Thoracic aorta (tissue), 2 donors: ENCODE measurements at places on chromosomes 7 and 10.

DNA sequence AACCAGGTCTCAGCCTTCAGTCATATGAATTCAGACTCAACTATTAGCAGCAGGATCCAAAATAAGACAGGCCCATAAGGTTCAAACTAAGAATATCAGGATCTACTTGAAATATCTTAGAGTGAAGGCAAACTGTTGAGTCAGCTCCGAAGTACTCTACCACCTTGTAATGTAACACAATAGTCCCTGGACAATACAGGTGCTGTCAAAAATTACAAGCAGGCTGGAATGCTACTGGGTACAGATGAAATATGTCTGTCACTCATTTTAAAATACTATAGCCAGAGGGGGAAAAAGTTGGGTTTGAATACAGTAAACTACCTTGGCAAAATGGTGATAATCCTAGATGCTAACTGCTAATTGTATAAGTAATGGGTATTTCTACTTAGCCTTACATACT, 6.8 kb downstream of the PAXIP1 start:
- no peaks in the 10 kb centered on the region for H3K4me1 ChIP-seq
- peaks cover 13% of the 10 kb centered on the region for H3K36me3 ChIP-seq
- no peak for DNase-seq
- H3K27ac ChIP-seq = no peak overlapping the region
- H3K4me3 ChIP-seq = no peak overlapping the region
- no peaks in the 10 kb centered on the region for H3K27me3 ChIP-seq

- H3K4me3 ChIP-seq = peak overlapping the region; percentile 63
- peaks cover 6% of the 10 kb centered on the region for H3K36me3 ChIP-seq
- no peak overlapping the region for H3K27ac ChIP-seq
- H3K27me3 ChIP-seq = no peaks in the 10 kb centered on the region
Observed at GRCh38 chr7:151382079-151382885, 27.6 kb downstream of the WDR86 start.

DNA sequence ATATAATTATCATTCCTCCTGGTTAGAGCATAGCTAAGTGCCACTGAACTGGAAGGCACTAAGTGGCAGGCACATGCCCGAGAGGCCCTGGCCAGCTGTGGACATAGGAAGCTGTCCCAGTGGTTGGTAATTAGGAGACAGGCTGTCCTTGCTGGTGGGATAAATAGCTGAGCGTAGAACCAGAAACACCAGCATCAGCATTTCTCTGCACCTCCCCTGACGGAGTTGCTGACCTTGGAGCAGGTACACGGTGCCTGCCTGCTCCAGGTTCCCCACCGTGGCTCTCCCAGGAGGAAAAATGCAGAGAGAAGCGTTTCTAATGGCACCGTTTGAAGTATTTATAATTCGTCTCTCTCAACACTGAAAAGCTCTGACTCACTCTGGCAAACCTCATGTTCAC, 5.6 kb upstream of the ABLIM1 start:
- no peak overlapping the region for H3K4me3 ChIP-seq
- no peak for DNase-seq
- H3K4me1 ChIP-seq = no peaks in the 10 kb centered on the region

DNA sequence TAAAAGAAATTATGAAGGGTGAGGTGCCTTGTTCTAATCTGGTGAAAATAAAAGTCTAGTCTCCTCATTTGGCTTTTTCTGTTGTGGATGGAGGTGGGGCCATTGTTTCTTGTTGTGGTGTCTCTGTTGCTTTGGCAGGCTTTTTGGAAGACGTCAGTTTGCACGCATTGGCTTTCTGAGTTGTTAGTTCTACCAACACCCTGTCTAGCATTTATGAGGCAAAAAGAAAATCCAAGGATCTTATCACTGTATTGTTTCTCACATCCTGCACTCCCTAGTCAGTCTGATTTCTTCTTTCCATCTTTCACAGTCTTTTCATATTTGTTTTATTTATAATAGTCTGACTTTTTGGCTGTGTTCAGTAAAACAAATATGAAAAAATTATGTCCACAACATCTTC, 898.3 kb downstream of the REEP3 start:
- H3K4me1 ChIP-seq = no peaks in the 10 kb centered on the region
- no peaks in the 10 kb centered on the region for H3K36me3 ChIP-seq
- no peak for DNase-seq
- H3K27me3 ChIP-seq = no peaks in the 10 kb centered on the region
- no peak overlapping the region for H3K27ac ChIP-seq
- no peak overlapping the region for H3K4me3 ChIP-seq

DNA sequence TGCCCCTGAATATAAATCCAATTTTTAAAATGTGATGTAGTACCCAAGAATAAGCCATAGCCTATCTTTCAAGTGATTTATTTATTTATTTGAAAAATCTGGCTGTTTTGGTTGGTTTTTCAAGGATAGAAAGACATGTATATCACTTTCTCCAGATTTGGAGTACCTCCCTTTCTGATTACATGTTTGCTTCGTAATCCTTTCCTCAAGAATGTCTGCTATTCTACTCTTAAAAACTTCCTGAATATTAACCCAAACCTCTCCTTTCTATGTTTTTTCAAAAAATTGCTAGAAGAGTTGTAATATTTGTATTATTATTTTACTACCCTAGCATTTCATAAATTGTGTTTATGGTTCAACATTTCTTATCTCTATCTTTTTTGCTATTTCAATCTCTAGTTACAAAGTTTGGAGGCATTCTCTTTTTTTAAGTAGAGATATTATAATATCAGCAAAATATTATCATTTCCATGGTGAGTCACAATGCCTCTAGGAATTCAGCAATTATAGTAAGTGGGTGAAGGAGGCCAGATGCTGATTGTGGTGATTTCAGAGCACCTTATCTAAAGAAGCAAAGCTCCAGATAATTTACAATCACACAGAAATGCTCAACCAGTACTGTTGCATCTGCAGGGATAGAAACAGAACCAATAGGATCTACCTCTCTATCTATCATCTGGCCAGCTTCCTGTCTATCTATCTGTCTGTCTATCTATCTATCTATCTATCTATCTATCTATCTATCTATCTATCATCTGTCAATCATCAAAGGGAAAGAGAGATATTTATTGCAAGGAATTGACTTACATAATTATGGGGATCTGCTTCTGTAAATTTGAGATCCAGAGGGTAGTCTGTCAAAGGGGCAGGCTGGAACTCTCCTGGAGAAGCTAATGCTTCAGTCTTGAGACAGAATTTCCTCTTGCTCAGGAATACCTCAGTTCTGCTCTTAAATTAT, 412.5 kb upstream of the SEMA3C start:
- H3K4me3 ChIP-seq = no peak overlapping the region
- H3K4me1 ChIP-seq = no peaks in the 10 kb centered on the region
- H3K27me3 ChIP-seq = no peaks in the 10 kb centered on the region
- no peak for DNase-seq
- no peaks in the 10 kb centered on the region for H3K36me3 ChIP-seq

- no peak overlapping the region for H3K27ac ChIP-seq
- no peak overlapping the region for H3K4me3 ChIP-seq
- DNase-seq = no peak
- H3K36me3 ChIP-seq = no peaks in the 10 kb centered on the region
Observed at GRCh38 chr7:8378349-8379019, 54.9 kb upstream of the NXPH1 start.

DNA sequence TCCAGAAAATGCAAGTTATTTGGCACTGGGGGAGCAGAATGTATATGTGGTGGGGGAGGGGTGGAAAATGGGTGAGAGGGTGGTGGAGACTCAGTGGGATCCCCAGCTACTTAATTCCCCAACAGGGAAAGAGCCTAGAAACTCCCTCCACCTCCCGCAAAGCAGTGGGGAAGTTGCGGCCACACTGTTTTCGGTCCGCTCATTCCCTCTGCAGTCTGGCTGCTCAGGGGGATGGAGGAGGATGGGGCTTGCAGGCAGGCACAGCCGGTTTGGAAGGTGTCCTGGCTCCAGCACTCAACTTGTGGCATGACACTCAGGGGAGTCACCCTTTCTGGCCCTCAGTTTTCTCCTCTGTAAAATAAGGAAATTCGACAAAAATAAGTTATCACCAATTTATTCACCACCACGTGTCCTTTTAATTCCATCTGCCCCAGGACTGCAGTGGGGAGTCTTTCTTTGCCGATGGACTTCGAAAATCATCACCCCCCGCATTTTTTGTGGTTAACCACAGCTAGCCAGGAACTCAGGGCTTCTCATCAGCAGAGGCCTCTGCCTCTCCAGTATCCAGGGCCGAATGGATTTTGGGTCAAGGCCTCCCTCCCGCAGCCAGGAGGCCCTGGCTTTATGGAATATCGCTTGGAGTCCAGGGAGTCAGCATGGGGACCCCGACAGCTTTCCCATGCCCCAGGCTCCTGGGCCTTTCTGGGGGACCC, 1.6 kb upstream of the HTRA1 start:
- H3K27me3 ChIP-seq = no peaks in the 10 kb centered on the region
- DNase-seq = no peak
- no peak overlapping the region for H3K4me3 ChIP-seq
- no peaks in the 10 kb centered on the region for H3K36me3 ChIP-seq
- H3K4me1 ChIP-seq = peaks cover 24% of the 10 kb centered on the region

- no peaks in the 10 kb centered on the region for H3K27me3 ChIP-seq
- H3K4me3 ChIP-seq = no peak overlapping the region
- no peak overlapping the region for H3K27ac ChIP-seq
Observed at GRCh38 chr10:81109200-81109752, 571.6 kb downstream of the SH2D4B start.

- H3K36me3 ChIP-seq = no peaks in the 10 kb centered on the region
- no peak for DNase-seq
- no peaks in the 10 kb centered on the region for H3K27me3 ChIP-seq
- no peak overlapping the region for H3K27ac ChIP-seq
- H3K4me1 ChIP-seq = no peaks in the 10 kb centered on the region
Observed at GRCh38 chr10:9297580-9297979, 1243.1 kb downstream of the GATA3 start.

GRCh38 chr7:22083704-22084240, 138.1 kb upstream of the CDCA7L start:
- no peaks in the 10 kb centered on the region for H3K36me3 ChIP-seq
- no peak for DNase-seq
- H3K4me1 ChIP-seq = no peaks in the 10 kb centered on the region
- H3K27me3 ChIP-seq = no peaks in the 10 kb centered on the region
- peak overlapping the region; percentile 87 for H3K4me3 ChIP-seq
- H3K27ac ChIP-seq = peak overlapping the region; percentile 66

DNA sequence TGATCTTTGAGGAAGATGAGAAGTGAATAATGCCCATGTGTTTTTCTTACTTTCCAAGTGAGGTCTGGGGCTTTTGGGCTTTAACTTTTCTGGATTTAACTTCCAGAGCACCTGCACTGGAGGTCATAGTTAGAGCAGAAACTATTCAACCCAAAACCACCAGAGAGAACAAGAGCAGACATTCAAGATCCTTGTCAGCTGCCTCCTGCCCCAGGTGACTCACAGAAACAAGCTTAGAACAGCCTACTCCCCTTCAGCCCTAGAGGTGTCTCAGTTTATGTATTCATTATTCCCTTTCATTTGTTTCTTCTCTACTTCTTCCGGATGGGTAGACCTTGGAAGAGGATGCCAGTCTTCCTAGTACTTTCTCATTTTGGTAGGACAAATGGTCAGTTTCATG, 270.5 kb downstream of the CNTNAP2 start:
- no peak overlapping the region for H3K4me3 ChIP-seq
- no peaks in the 10 kb centered on the region for H3K4me1 ChIP-seq
- no peak overlapping the region for H3K27ac ChIP-seq

GRCh38 chr7:16365177-16365576, 56.2 kb downstream of the CRPPA start:
- H3K27me3 ChIP-seq = no peaks in the 10 kb centered on the region
- no peak overlapping the region for H3K4me3 ChIP-seq
- H3K27ac ChIP-seq = no peak overlapping the region
- H3K4me1 ChIP-seq = no peaks in the 10 kb centered on the region

DNA sequence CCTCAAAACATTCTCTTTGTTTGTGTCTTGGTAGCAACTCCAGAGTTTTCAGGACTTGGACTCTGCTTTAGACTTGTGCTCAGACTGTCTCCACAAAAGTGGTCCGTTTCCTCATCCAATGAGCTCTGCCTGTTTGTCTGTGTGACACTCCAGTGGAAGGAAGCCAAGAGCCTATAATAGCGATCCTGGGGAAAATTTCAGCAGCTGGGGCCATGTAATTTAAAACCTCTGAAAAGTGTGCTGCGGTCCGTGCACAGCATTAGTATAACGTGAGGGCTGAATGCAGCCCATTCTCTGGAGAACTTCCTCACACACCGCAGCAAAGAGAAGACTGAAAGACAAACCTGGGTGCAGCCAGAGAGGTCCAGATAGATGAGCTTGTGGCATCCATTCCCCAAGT, at the start of gene LRRC17:
LRRC17 (plus strand) TSS at position 259 of the 400 bp plus-strand sequence. CDS start 20,914 bp downstream, outside the sequence.
- peak within 1 kb of the TSS; percentile 53 for H3K4me3 ChIP-seq
- H3K27ac ChIP-seq = peak within 1 kb of the TSS; percentile 85
- DNase-seq = no peak

GRCh38 chr10:44323838-44324237, 61.1 kb downstream of the CXCL12 start:
- no peaks in the 10 kb centered on the region for H3K4me1 ChIP-seq
- no peak for DNase-seq
- H3K4me3 ChIP-seq = no peak overlapping the region
- H3K27ac ChIP-seq = no peak overlapping the region

GRCh38 chr7:105118612-105119600, 104.9 kb downstream of the KMT2E start:
- H3K36me3 ChIP-seq = peaks cover 7% of the 10 kb centered on the region
- H3K4me1 ChIP-seq = no peaks in the 10 kb centered on the region
- no peak overlapping the region for H3K4me3 ChIP-seq
- H3K27me3 ChIP-seq = no peaks in the 10 kb centered on the region
- no peak for DNase-seq

GRCh38 chr7:158586499-158587161, 993 bp downstream of the PTPRN2 start:
- H3K4me3 ChIP-seq = peak overlapping the region; percentile 60
- H3K27me3 ChIP-seq = no peaks in the 10 kb centered on the region
- no peaks in the 10 kb centered on the region for H3K36me3 ChIP-seq
- peaks cover 13% of the 10 kb centered on the region for H3K4me1 ChIP-seq

DNA sequence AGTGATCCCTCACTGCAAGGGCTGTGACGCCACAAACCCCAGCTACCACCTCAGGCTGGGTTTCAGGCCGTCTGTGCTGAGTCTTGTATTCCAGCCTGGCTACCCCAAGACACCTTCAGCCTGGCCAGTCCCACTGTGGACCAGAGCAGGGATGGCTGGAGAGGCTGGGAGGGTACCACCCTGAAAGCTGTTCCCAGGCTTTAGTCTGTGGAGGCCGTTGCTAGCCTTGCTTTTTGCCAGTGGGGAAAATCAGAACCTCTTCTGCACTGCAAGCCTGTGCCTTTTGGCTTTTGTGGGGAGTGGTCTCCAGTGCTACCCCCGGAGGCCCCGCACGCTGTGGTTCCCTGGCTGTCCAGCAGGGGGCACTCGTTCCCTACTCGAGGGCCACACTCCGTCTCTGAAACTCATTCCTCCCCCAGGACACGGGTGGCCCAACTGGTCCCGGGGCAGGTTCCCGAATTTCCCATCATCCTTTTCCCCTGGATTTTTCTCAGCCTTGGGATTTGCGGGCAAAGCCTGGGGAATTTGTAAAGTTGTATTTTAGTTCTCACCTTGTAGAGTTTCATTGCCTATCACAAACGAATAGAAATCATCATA, 128.4 kb upstream of the BTBD16 start:
- peaks cover 3% of the 10 kb centered on the region for H3K36me3 ChIP-seq
- no peak for DNase-seq
- H3K27ac ChIP-seq = peak overlapping the region; percentile 99
- peak overlapping the region; percentile 55 for H3K4me3 ChIP-seq
